ENCODE measurements at places on chromosomes 7 and 10. TPM values are rescaled to one million over a fixed set of nuclear protein-coding genes. Genes with fewer than 3 reads are reported as not detected.

DNA sequence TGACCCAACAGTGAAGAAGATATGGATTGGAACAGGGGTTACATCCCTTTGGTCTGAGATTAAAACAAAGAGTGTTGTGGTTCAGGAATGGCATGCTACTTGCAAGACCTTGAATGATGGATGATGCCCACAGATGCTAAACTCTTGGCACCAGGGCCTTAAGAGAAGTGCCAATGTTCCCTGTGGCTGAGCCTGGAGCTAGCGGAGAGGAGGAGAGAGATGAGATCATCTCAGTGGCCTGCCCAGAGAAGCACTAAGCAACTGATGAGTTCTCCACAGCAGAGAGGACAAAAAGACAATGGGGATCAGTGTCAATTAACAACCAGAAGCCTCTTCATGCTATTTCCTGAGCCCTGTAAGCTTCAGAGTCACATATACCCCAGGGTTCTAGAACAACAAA is 97.8 kb downstream of the ELAPOR2 start:
- no peak overlapping the region for H3K4me3 ChIP-seq
- DNase-seq = no peak
- peaks cover 3% of the 10 kb centered on the region for H3K36me3 ChIP-seq

- H3K4me1 ChIP-seq = peaks cover 56% of the 10 kb centered on the region
- no peak overlapping the region for H3K4me3 ChIP-seq
- H3K36me3 ChIP-seq = peaks cover 73% of the 10 kb centered on the region
- peak overlapping the region; percentile 25 for H3K27ac ChIP-seq
These were observed 64.0 kb downstream of the TACR2 start for GRCh38 chr10:69352569-69353264.

- no peak for DNase-seq
- no peaks in the 10 kb centered on the region for H3K36me3 ChIP-seq
- H3K4me3 ChIP-seq = no peak overlapping the region
These were observed 40.2 kb downstream of the ASB13 start for GRCh38 chr10:5625992-5626777.

DNA sequence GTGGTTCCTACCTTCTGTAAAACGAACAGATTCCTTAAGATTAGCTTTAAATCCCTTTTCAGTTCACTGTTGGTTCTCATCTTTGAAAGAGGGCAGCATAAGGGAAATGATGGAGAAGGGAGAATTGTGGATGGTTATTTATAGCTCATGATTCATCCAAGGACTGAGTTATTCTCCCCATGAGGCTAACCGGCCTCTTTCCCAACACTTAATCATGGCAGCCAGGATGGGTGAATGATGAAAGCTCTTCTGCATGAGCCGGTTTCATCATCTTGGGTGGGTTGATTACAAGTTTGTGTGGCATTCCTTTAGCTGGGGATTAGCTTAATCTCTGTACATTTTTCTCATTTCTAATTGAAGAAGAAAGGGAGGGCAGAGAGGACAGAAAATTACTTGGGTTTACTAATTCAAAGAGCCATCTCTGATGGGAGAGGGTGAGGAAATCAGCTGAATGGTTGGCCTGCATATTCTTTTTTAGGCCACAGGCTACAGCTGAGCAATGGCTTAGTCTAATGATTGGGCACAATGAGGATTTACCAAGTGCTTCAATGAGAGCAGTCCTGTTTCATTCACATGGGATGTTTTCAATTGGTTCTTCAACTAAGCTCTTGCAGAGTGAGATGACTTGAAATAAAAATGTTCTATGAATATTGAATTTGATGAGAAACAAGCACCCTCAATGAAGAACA is 250.0 kb downstream of the BMPER start:
- H3K4me3 ChIP-seq = no peak overlapping the region
- DNase-seq = no peak
- no peaks in the 10 kb centered on the region for H3K4me1 ChIP-seq
- H3K36me3 ChIP-seq = no peaks in the 10 kb centered on the region
- H3K27ac ChIP-seq = no peak overlapping the region

DNA sequence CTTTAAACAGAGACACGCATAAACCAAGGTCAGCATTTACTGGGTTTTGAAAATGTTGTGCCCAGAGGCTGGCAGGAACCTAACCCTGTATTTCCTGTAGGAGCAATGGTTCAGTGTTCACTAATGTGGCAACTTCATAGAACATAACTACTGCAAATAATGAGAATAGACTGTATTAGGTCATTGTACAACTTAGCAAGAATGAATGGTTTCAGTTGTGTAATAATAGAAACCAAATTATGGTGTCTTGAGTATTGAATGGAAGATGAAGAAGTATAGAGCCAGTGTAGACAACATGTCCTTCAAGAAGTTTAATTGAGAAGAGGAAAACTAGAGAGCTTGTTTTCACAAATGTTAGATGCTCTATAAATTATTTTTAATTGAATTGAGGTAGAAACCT is 172.5 kb downstream of the BUB3 start:
- H3K27me3 ChIP-seq = peaks cover 1% of the 10 kb centered on the region
- no peak overlapping the region for H3K27ac ChIP-seq
- no peak for DNase-seq
- H3K4me3 ChIP-seq = no peak overlapping the region

DNA sequence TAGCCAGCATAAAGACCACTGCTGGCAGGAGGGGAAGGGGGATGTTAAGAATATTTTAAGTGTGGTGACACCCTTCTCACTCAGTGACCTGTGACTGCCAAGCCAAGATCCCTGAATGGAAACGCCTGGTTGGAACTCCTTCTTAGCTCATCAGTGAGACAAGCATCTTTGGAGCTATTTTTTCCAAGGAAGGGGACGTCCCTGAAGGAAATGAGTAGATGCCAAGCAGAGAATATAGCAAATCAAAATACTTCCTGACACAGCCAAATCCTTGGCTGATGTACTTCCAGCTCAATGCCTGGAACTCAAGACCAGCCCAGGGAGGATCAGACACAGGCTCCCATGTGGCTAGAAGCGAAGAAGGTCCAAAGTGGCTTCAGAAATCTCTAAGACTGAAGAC is 82.2 kb downstream of the SORBS1 start:
- H3K27me3 ChIP-seq = peaks cover 2% of the 10 kb centered on the region
- no peaks in the 10 kb centered on the region for H3K36me3 ChIP-seq
- H3K4me3 ChIP-seq = no peak overlapping the region
- H3K4me1 ChIP-seq = no peaks in the 10 kb centered on the region
- DNase-seq = no peak

DNA sequence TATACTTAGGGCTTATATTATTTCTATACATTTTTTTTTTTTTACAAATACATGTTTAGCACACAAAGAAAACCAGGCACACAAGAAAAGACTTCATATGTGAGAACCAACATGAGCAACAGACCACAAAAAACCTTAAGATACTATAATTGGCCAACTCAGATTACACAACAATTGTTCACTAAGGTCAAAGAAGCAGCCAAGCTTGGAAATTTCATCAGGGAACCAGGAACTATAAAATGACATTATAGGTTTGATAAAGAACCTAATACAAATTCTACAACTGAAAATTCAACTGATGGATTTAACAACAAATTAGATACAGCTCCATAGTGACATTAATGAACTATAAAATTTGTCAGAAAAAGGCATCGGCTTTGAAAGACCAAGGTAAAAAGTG is 4.4 kb upstream of the LUC7L2 start:
- no peak overlapping the region for H3K4me3 ChIP-seq
- no peaks in the 10 kb centered on the region for H3K27me3 ChIP-seq
- H3K36me3 ChIP-seq = peaks cover 23% of the 10 kb centered on the region
- no peak overlapping the region for H3K27ac ChIP-seq

DNA sequence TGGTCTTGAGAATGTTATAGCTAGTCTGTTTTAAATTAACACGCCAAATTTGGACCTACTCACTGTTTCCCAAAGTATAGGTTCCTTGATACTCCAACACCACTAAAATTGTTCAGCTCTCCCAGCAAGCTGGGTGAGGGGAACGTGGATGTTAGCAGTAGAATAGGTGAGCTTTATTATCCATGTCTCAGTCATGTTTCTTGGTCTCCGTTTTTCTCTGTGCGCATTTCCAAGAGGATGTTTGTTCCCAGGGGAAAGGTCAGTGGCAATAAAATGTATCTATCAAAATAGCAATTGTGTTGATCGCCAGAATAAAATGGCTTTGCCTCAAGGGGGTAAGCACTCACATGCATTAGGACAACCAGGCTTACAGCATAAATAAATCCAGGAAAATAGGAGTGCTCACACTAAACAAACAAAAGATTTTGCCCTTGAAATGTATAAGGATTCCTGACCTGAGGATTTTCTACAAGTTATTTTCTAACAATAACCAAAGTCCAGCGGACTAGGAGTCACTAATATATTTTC is 187.0 kb upstream of the C7orf33 start:
- H3K27ac ChIP-seq = no peak overlapping the region
- H3K27me3 ChIP-seq = peaks cover 33% of the 10 kb centered on the region
- no peaks in the 10 kb centered on the region for H3K36me3 ChIP-seq
- no peaks in the 10 kb centered on the region for H3K4me1 ChIP-seq
- no peak overlapping the region for H3K4me3 ChIP-seq

DNA sequence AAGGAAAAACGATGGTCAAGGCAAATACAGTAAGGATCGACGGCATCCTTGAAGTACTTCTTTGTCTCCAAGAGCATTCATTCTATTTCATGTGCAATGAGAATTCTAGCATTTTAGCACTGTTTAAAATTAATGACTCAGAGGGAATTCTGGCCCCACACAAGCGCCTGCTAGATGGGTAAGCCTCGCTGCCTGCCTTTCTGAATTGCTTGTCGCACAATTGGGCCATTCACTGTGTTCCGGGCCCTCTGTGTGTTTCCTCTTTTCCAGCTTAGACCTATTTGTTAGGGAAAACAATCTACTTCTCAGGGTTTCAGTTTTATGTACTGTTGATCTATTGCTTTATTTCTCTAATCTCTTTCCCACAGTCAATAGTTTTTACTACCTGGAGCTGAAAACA is 204.7 kb upstream of the ZNF32 start:
- H3K4me1 ChIP-seq = no peaks in the 10 kb centered on the region
- no peaks in the 10 kb centered on the region for H3K27me3 ChIP-seq
- H3K4me3 ChIP-seq = no peak overlapping the region
- no peak overlapping the region for H3K27ac ChIP-seq
- no peaks in the 10 kb centered on the region for H3K36me3 ChIP-seq
- DNase-seq = no peak

DGKB gene
- total RNA-seq = not detected

METTL2B gene
- total RNA-seq = 38.9 TPM

SOSTDC1 gene
- total RNA-seq = not detected

LRRC17 gene
- not detected for total RNA-seq

AKR1C8 gene
- not detected for total RNA-seq

TMEM106B gene
- 28.8 TPM for total RNA-seq

Measured in activated CD8-positive, alpha-beta T cell treated with anti-CD3 and anti-CD28 coated beads for 36 hours (primary cell).